ENCODE measurements at places on chromosomes 11 and 22.

DNA sequence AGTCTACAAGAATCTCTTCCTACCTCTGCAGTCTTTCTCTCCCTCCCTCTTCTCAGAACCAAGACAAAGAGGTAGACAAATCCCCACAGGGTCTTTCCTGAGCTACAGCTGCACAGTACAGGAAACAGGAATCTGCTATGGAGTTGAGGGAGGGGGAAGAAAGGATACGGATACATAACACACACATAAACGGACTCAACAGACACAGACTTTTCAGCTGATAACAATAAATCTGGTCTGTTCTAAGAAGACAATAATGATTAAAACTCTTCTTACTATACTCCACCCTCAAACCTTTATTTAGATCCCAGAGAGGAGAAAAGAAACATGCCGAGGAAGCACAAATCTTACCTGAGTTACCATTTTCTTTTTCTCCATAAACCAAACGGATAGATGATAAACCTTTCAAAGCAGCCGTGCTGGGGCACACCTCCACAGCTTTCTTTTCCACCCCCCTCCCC, 122.2 kb downstream of the APOL5 start:
- DNase-seq = peak; percentile 56

DNA sequence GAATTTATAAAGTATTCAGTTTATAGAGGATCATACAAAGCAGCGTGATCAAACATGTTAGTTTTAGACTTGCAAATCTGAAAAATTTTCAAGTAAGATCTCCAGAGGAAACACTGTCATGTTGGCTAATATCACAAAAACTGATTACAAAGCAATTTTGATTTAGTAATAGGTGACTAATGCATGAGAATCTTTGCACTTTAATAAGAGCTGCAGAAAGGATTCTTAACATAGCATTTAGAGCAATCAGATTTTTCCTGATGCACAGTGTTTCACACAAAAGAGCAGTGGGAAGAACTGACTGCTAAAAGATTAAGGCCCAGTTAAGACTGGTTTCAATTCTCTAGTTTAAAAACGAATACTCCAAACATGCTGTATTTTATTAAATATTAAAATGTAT, 321.2 kb downstream of the GUCY1A2 start:
- DNase-seq = no peak

- DNase-seq = no peak
Observed at GRCh38 chr11:124841840-124842239, 23.4 kb upstream of the ROBO3 start.

- DNase-seq = no peak
Observed at GRCh38 chr11:10291801-10292638, 2.0 kb downstream of the SBF2 start.

- no peak for DNase-seq
Observed at GRCh38 chr11:5937868-5938602, 4.0 kb upstream of the OR56A3 start.
